ENCODE measurements at places on chromosomes 12 and 14.

GRCh38 chr14:46840944-46841720 lies 189.6 kb upstream of the RPL10L start:
- no peak overlapping the region for H3K4me3 ChIP-seq
- H3K27me3 ChIP-seq = no peaks in the 10 kb centered on the region
- H3K27ac ChIP-seq = no peak overlapping the region
- no peaks in the 10 kb centered on the region for H3K4me1 ChIP-seq

DNA sequence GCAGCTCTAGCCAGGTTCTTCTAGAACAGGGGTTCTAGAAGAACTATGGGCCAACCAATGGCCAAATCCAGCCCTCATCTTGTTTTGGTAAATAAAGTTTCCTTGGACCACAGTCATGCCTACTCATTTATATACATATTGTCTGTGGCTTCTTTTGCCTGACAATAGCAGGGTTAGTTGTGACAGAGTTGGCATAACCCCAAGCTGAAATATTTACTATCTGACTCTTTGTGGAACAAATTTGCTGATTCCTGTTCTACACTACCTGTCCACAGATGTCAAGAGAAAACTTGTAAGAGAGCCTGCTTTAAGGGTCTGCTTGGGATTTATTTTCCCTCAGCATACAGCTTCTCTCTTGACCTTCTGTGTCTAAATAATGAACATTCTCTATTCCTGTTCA lies 289.0 kb downstream of the KSR2 start:
- no peaks in the 10 kb centered on the region for H3K27me3 ChIP-seq
- H3K4me1 ChIP-seq = no peaks in the 10 kb centered on the region
- no peaks in the 10 kb centered on the region for H3K36me3 ChIP-seq
- H3K4me3 ChIP-seq = no peak overlapping the region
- no peak overlapping the region for H3K27ac ChIP-seq

DNA sequence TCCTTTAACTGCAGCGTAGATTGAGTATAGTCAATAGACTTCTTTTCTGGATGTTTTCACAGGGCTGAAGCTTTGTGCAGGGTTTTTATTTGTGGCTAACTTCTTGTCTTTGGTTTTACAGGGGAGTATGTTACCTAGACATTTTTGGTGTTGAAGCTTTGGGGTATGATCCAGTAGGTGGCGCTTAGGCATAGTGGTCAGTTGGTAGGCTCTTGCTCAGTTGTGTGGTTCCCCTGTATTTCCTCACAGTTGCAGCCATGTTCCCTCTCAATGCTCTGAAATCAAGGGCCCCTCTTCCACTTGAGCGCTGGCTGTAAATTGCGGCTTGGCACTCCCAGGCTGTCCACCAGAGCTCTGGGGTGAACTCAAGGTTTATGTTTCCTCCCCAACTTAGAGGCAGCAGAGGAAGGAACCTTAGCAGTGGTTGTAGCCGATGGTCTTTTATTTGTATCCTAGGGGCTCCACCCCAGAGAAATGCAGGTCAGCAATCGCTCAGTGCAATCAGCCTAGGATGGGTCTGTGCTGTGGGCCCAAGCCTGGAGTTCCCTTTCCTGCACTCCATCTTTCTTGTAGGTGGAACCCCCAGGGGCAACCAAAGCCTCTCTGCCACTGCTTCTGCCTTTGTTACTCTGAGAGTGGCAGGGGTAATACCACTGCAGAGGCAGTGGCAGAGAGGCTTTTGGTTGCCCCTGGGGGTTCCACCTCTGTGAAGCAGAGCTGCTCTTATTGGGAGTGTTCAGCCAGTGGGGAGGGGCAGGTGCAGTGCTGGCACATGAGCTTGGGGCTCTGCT lies 55.1 kb downstream of the CMAS start:
- H3K4me1 ChIP-seq = peaks cover 3% of the 10 kb centered on the region
- H3K27ac ChIP-seq = no peak overlapping the region
- DNase-seq = peak; percentile 55

- DNase-seq = no peak
- H3K4me1 ChIP-seq = peaks cover 61% of the 10 kb centered on the region
- H3K4me3 ChIP-seq = peak overlapping the region; percentile 78
Measured at GRCh38 chr14:50823762-50824636, 7.0 kb downstream of the NIN start.

DNA sequence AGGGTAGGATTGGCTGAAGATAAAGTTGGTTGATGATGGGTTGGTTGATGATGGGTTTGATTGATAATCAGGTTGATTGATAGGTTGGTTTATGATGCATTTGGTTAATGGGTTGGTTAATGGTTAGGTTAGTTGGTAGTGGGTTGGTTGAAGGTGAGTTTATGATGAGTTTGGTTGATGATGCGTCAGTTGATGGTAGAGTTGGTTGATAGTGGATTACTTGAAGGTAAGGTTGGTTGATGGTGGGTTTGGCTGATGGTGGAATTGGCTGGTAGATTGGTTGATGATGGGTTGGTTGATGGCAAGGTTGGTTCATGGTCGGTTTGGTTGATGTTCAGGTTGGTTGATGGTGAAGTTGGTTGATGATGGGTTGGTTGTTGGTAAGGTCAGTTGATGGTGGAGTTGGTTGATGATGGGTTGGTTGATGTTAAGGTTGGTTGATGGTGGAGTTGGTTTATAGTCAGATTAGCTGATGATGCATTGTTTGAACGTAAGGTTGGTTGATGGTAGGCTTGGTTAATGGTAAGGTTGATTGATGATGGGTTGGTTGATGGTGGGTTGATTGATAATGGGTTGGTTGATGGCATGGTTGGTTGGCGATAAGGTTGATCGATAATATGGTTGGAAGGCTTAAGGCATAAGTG lies 146.4 kb downstream of the ADGRD1 start:
- no peak overlapping the region for H3K27ac ChIP-seq
- no peaks in the 10 kb centered on the region for H3K4me1 ChIP-seq
- H3K4me3 ChIP-seq = no peak overlapping the region

DNA sequence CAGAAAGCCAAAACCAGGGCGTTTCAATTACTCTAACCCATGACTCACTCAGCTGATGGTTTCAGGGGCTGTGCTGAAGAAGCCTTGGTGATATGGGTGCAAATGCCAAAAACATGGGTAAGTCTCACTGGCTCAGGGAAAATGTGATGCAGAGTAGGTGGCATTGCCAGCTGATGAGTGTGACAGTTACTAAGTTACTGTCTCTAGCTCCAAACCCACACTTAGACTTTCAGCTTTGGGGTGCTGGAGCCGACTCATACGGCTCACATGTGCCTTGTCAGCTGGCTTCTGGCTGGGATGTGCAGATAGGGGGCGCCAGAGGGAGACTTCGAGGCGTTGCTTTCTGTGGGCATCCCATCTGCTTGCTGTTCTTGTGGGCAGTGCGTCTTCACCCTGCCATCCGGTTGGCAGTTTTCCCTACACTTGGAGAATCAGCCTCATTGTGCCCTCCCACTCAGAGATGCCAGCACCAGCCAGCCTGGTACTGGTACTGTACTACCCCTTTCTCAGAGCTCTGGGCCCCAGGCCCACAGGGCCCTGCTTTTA lies 11.1 kb upstream of the KRT7 start:
- H3K27me3 ChIP-seq = peaks cover 22% of the 10 kb centered on the region
- no peak overlapping the region for H3K4me3 ChIP-seq
- H3K27ac ChIP-seq = no peak overlapping the region
- no peak for DNase-seq
- no peaks in the 10 kb centered on the region for H3K36me3 ChIP-seq

DNA sequence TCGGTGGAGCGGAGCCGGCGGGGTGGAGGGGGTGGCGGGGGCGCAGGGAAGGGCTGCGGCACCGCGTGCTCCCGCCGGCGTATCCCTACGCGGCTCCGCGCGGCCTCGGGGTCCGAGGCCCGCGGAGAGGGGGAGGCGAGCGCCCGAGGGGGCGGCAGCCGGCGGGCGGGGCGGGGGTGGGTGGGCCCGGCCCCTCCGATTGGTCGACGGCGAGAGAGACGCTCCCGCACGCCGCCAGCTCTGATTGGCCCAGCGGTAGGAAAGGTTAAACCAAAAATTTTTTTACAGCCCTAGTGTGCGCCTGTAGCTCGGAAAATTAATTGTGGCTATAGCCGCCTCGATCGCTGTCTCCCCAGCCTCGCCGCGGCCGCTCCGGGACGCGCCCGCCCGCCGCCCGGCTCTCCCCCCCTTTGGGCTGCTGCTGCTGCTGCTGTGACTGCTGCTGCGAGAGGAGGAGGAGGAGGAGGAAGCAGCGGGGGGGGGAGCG lies at the start of gene FOXG1:
TSS of gene FOXG1 (plus strand) at position 319 of the 487 bp plus-strand sequence. CDS start 493 bp downstream, outside the sequence.
- H3K4me3 ChIP-seq = no peak within 1 kb of the TSS
- peaks cover 5% of the 10 kb centered on the region for H3K4me1 ChIP-seq
- peaks cover 5% of the 10 kb centered on the region for H3K27me3 ChIP-seq
- no peak for DNase-seq
- no peak within 1 kb of the TSS for H3K27ac ChIP-seq

- no peaks in the 10 kb centered on the region for H3K4me1 ChIP-seq
- no peak for DNase-seq
- no peaks in the 10 kb centered on the region for H3K36me3 ChIP-seq
- H3K4me3 ChIP-seq = no peak overlapping the region
Measured at GRCh38 chr12:31019976-31020375, 53.7 kb upstream of the DDX11 start.

GRCh38 chr14:54348923-54349620 lies 47.7 kb upstream of the CDKN3 start:
- no peaks in the 10 kb centered on the region for H3K4me1 ChIP-seq
- peaks cover 7% of the 10 kb centered on the region for H3K27me3 ChIP-seq
- no peak overlapping the region for H3K27ac ChIP-seq

GRCh38 chr12:88519802-88520435 lies 60.4 kb downstream of the KITLG start:
- no peaks in the 10 kb centered on the region for H3K27me3 ChIP-seq
- H3K36me3 ChIP-seq = no peaks in the 10 kb centered on the region
- DNase-seq = no peak
- no peaks in the 10 kb centered on the region for H3K4me1 ChIP-seq
- no peak overlapping the region for H3K4me3 ChIP-seq

- H3K36me3 ChIP-seq = peaks cover 48% of the 10 kb centered on the region
- H3K4me3 ChIP-seq = no peak overlapping the region
- DNase-seq = no peak
- no peaks in the 10 kb centered on the region for H3K27me3 ChIP-seq
- no peaks in the 10 kb centered on the region for H3K4me1 ChIP-seq
Measured at GRCh38 chr14:35317820-35318219, 25.6 kb downstream of the PSMA6 start.

- no peak for DNase-seq
- no peaks in the 10 kb centered on the region for H3K36me3 ChIP-seq
- H3K4me1 ChIP-seq = no peaks in the 10 kb centered on the region
- H3K27me3 ChIP-seq = no peaks in the 10 kb centered on the region
- H3K4me3 ChIP-seq = no peak overlapping the region
Measured at GRCh38 chr14:87869619-87870583, 123.1 kb downstream of the GALC start.

DNA sequence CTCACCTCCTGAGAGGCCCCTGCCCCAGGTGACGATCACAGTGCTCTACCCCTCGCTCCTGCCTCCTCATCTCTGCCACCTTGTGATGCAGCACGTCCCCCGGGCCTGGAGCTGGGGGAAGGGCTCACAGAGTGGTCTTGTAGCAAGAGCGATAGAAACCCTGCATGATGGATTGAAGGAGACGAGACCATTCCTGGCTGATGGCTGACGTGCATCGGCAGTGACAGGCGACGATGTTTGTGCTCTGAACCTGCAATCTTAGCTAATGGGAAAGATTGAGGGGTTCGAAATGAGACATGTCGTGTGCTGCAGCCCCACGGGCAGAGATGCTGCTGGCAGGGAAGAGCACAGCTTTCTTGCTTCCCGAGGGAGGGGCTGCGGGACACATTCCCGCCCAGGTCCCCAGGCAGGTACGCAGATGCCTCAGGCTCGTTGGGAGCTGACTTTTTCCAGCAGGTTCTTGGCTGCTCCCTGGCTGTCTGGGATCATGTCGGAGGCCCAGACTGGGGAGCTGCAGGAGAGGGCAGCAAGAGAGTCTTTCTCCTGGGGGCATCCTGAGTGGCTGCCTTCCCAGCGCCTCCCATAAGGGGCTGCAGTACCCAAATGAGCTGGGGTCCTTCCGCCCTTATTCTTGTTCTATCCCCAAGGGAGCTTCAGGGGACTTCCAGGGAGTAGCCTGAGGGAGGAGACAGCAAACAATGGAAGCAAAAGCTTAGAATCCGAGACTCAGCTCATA lies 38.7 kb upstream of the GPATCH2L start:
- no peak overlapping the region for H3K27ac ChIP-seq
- DNase-seq = no peak
- no peaks in the 10 kb centered on the region for H3K4me1 ChIP-seq
- no peaks in the 10 kb centered on the region for H3K36me3 ChIP-seq

GRCh38 chr12:111226680-111227079 lies 142.2 kb downstream of the PHETA1 start:
- no peak for DNase-seq
- H3K36me3 ChIP-seq = no peaks in the 10 kb centered on the region
- H3K4me3 ChIP-seq = no peak overlapping the region
- no peak overlapping the region for H3K27ac ChIP-seq

- H3K27ac ChIP-seq = no peak overlapping the region
- H3K4me1 ChIP-seq = peaks cover 32% of the 10 kb centered on the region
Measured at GRCh38 chr14:24439830-24440605, 2.6 kb downstream of the SDR39U1 start.

- no peaks in the 10 kb centered on the region for H3K4me1 ChIP-seq
- no peaks in the 10 kb centered on the region for H3K36me3 ChIP-seq
- H3K27me3 ChIP-seq = peaks cover 7% of the 10 kb centered on the region
- H3K27ac ChIP-seq = no peak overlapping the region
- DNase-seq = no peak
- no peak overlapping the region for H3K4me3 ChIP-seq
Measured at GRCh38 chr12:66059666-66060065, 70.9 kb downstream of the LLPH start.

- no peaks in the 10 kb centered on the region for H3K36me3 ChIP-seq
- DNase-seq = no peak
- H3K27me3 ChIP-seq = peaks cover 1% of the 10 kb centered on the region
- H3K4me3 ChIP-seq = peak overlapping the region; percentile 73
- peaks cover 27% of the 10 kb centered on the region for H3K4me1 ChIP-seq
Measured at GRCh38 chr14:21102521-21103410, 1.9 kb downstream of the TMEM253 start.

DNA sequence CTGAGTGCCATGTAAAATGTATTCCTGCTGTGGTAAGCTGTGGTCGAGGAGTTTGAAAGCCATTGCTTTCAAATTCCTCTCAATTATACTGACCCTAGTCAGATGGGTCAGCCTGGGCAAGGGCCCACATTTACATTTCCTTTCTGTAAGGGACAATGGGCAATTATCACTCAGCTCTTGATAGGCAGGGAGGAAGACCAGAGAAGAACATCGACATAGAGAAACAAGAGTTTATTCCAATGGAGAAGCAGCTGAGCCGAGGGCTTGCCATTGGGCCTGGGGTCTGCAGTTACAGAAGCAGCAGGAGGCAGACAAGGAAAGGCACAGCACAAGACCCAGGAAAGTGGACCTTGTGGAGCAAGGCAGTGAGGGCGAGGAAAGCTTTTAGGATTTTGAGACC lies 9.7 kb downstream of the NRIP2 start:
- no peak overlapping the region for H3K4me3 ChIP-seq
- H3K4me1 ChIP-seq = no peaks in the 10 kb centered on the region
- no peaks in the 10 kb centered on the region for H3K27me3 ChIP-seq

GRCh38 chr14:24172261-24172860 lies 481 bp downstream of the REC8 start:
- peaks cover 16% of the 10 kb centered on the region for H3K4me1 ChIP-seq
- H3K27me3 ChIP-seq = no peaks in the 10 kb centered on the region
- peak overlapping the region; percentile 65 for H3K27ac ChIP-seq
- peak overlapping the region; percentile 26 for H3K4me3 ChIP-seq
- no peak for DNase-seq

- no peak overlapping the region for H3K27ac ChIP-seq
- H3K36me3 ChIP-seq = no peaks in the 10 kb centered on the region
- H3K4me3 ChIP-seq = no peak overlapping the region
- no peaks in the 10 kb centered on the region for H3K4me1 ChIP-seq
Measured at GRCh38 chr12:59491877-59492276, 104.0 kb upstream of the SLC16A7 start.

- H3K27ac ChIP-seq = no peak overlapping the region
- no peaks in the 10 kb centered on the region for H3K36me3 ChIP-seq
- H3K4me3 ChIP-seq = no peak overlapping the region
Measured at GRCh38 chr12:27221625-27222387, 22.3 kb upstream of the STK38L start.
